ENCODE measurements at places on chromosomes 5 and 9.
A peak's percentile ranks its signal among the peaks of the same experiment; 100 is the strongest.

- DNase-seq, result no peak
Measured at GRCh38 chr9:137772281-137772873, 105.2 kb upstream of the CACNA1B start.

DNA sequence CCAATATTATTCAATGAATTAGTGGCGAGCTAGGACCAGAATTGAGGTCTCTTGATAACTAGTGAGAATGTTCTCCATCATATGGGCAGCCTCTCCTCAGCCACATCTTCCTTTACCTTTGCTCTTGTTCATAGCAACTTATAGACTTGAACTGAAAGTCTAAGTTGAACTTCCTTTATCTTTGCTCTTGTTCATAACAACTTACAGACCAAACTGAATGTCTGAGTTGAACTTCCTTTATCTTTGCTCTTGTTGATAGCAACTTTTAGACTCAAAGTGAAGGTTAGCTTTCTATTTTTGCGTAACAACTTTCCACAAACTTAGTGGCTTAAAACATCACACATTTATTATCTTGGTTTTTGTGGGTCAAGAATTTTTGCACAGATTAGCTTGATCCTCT is 146.4 kb upstream of the C9orf72 start:
- no peak for DNase-seq

- no peak for DNase-seq
Measured at GRCh38 chr9:98330831-98331230, 75.4 kb upstream of the TBC1D2 start.

DNA sequence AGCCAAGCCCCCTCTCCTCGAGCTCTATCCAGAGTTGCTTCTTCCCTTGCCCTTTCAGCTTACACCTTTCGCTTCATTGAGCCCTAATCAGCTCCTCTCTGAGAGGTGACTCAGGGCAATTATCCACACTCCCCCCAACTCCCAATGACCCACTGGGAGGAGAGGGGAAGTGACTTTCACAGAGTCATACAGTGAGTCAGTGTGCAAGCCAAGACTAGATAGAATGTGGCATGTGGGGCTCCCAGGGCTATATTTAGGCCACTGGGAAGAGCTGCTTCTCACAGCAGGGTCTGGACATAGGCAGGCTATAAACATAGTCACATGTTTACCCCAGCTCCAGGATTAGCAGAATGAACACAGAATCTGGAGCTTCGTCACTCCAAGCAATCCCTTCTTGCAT is 57.4 kb downstream of the NRG2 start:
- no peak for DNase-seq

GRCh38 chr9:116162241-116162781 is 8.7 kb downstream of the PAPPA start:
- DNase-seq, result no peak

DNA sequence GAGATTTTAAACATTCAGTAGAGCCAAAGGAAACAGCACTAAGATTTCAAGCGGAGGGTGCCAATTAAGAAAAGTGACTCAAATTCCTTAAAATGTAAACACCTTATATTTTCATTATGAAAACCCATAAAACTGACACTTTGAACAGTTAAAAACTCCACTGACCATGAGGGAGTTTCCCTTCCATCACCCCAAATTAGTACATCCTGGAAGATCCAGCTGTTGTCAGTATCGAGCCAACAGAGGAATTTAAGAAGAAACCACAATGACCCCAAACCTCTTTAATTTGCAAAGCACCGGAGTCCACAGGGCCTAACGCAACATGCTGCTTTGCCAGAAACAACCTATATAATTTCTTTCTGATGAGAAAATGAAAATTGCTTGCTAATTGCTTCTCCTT is 41.3 kb downstream of the ROR2 start:
- no peak for DNase-seq

DNA sequence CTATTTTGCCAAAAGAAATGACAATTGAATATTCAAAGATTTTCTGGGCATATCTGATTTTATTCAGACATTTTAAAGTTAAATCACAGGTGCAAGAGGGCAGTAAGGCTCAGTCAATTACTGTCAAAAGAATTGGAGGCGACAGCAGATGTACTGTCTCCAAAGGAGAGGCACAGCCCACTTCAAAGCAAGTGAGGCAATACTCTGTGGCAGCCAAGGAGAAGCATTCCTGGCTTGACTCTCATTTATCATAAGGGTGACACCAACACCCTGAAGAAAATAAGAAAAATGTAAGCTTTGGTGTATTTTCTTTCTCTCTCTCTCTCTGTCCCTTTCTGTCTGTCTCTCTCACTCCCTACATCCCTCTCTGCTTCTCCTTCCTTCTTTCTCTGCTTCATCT is 93.3 kb downstream of the SVEP1 start:
- no peak for DNase-seq

DNA sequence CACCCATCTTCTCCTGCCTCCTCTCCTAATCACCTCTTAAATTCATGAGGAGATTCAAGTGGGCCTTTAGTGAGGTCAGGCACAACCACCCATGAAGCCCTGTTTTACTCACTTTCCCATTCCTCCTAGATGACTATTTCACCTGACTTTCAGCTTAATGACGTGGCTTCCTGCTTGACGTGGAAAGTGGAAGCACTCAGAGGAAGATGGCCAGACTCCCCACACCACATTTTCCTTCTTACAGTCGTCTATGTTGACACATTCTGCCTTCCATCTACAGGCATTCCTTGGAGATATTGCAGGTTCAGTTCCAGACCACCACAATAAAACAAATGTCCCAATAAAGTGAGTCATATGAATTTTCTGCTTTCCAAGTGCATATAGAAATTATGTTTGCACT is 146.4 kb upstream of the TAS2R1 start:
- DNase-seq, result no peak

- DNase-seq, result no peak
Measured at GRCh38 chr5:53194086-53194485, 84.5 kb upstream of the MOCS2 start.

- DNase-seq, result peak; percentile 73
Measured at GRCh38 chr9:106697750-106698502, 165.0 kb upstream of the ZNF462 start.

DNA sequence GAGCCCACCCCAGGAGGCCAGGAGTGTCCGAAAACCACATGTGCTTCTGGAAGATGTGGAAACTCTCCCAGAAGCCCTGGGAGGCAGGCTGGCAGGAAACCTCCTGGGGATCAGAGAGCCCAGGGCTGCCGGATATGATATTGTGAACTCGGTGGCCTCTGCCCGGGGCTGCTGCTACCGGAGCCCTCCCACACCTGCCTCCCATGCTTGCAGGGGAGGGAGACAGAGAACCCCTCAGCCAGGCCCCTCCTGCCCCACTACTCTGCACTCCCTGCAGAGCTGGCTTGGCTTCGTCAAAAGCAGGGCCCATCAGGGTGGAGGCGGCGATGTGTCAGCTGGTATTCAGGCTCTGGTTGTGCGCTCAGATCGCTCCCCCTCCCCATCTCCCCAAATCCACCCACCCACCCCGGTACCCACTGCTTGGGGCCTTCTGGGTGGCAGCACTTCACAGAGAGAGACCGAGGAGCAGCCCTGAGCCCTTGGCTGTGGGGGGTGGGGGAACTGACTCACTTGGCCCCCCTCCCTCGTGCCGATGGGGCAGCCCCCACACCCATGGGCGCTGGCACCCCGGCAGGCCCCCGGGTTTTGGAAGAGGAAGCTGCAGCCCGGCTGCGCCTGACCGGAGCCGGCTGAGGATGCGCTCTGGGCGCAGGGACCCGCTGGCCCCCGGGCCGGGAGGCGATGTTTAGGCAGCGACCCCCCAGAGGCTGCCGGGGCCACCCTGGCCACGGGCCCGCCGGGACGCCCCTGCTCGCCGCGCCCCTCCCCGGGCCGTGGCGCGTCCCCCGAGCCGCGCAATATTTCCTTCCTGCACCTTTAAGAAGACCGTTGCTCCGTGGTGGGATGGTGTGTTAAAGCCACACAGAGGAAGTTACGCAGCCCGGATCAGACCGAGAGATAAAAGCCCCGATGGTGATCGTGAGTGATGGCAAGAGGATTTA is 786 bp upstream of the NTNG2 start:
- DNase-seq, result peak; percentile 57

DNA sequence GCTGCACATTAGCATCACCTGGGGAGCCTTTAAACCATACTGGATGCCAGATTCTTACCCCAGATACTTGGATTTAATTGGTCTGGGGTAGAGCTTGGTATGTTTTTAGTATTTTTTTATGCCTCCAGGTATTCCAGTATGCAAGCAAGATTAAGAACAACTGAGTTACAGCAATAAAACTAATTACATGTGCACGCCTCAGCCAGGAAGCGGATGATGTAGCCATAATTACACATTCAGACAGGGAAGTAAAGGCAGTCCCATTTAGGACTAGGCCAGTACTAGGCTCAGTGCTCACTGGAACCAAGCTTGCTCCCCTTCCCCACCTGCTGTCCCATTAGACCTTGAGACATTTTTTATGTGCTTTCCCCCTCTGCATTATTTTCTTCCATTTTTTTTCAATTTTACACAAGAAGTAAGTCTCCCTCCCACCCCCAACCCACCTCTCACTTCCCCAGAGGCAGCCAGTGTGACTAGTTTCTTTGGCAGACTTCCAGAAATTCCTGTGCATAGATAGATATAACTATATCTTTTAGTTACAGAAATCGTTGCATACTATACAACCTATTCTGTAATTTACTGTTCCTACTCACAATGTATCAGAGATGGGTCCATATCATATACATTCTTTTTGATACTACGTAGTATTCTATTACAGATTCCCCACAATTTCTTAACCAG is 7.1 kb upstream of the GNAQ start:
- DNase-seq, result no peak

DNA sequence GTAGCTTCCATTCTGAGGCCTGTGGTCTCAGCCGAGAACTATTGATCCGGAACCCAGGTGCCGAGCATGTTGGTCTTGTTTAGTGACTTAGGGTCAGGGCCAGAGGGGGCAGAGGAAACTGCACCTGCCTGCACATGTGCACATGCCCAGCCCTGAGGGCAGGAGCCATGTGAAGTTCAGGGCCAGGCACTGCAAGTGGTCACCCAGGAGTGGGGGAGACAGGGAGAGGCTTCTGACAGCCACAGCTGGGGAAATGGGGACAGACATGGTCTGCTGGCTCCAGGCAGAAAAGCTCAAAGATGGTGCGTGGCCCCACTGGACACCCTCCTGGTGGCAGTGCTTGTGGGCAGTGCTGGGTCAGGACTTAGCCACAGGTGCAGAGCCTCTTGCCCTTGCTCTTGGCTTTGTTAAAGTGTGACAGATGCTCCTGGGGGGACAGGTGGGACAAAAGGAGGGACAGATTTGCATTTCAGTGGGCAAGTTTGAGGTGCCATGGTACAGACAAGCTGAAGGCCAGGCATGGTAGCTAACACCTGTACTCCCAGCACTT is 134.4 kb downstream of the CACNA1B start:
- no peak for DNase-seq

GRCh38 chr5:156920042-156920860 is 42.8 kb downstream of the TIMD4 start:
- DNase-seq, result no peak

GRCh38 chr5:138240650-138241385 is 27.7 kb upstream of the CDC23 start:
- no peak for DNase-seq

GRCh38 chr5:91706785-91707520 is 323.8 kb upstream of the ARRDC3 start:
- no peak for DNase-seq
